ENCODE measurements at places on chromosomes 7 and 10.

- H3K4me3 ChIP-seq: no peak overlapping the region
- H3K4me1 ChIP-seq: no peaks in the 10 kb centered on the region
- H3K27ac ChIP-seq: no peak overlapping the region
- no peak for DNase-seq
- no peaks in the 10 kb centered on the region for H3K27me3 ChIP-seq
These were observed 124.1 kb upstream of the FERD3L start for GRCh38 chr7:19269301-19269700.

DNA sequence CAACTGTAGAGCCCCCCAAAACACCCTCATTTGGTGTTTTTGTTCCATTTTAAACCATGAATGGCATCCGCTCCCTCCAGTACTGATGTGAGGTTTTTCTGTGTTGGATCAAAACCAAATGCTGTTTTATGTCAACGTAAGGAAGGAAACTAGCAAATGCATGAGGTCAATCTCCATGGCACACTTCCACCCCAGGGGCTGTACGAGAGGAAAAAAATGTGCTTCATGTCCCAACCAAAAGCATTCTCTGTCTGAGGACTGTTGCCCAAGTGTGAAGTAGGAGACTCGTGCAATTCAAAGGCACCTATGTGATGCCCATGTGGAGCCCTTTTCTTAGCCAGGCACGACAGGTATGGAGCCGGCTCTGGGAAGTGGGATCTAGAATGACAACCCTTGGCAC is 180.3 kb upstream of the MKI67 start:
- H3K36me3 ChIP-seq: no peaks in the 10 kb centered on the region
- no peak overlapping the region for H3K27ac ChIP-seq
- no peaks in the 10 kb centered on the region for H3K4me1 ChIP-seq
- no peak overlapping the region for H3K4me3 ChIP-seq

GRCh38 chr10:42609872-42610271 is 28.5 kb downstream of the ZNF33B start:
- no peak for DNase-seq
- H3K4me3 ChIP-seq: no peak overlapping the region
- no peaks in the 10 kb centered on the region for H3K4me1 ChIP-seq
- H3K27me3 ChIP-seq: no peaks in the 10 kb centered on the region

- no peaks in the 10 kb centered on the region for H3K27me3 ChIP-seq
- no peaks in the 10 kb centered on the region for H3K36me3 ChIP-seq
- no peak overlapping the region for H3K27ac ChIP-seq
- H3K4me1 ChIP-seq: no peaks in the 10 kb centered on the region
- DNase-seq: no peak
These were observed 582.4 kb downstream of the SUGCT start for GRCh38 chr7:40717242-40717641.

DNA sequence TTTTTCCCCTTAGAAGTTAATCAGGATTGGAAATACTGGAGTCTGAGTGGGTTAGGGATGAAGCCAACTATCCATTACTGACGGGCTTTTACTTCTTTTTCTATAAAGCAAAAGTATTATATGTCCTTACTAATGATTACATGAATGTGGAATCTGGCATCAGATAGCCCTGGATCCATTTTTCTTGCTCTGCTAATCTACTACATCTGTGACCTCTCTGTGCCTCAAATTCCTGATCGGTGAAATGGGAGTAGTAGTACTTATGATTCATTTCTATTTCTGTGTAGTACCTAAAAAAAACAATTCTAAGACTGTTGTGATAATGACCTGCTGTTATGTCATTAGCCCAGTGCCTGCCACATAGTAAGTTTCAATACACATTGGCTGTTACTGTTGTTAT is 621.6 kb downstream of the SORCS3 start:
- H3K27ac ChIP-seq: no peak overlapping the region
- H3K4me1 ChIP-seq: no peaks in the 10 kb centered on the region

GRCh38 chr7:6416516-6417145 is 31.1 kb downstream of the DAGLB start:
- H3K27ac ChIP-seq: no peak overlapping the region
- no peak overlapping the region for H3K4me3 ChIP-seq
- no peaks in the 10 kb centered on the region for H3K27me3 ChIP-seq
- H3K36me3 ChIP-seq: peaks cover 29% of the 10 kb centered on the region
- no peaks in the 10 kb centered on the region for H3K4me1 ChIP-seq

Measured in effector memory CD4-positive, alpha-beta T cell (primary cell).